NCI-H69 (cell line): ENCODE measurements at places on chromosomes 3 and 15.

DNA sequence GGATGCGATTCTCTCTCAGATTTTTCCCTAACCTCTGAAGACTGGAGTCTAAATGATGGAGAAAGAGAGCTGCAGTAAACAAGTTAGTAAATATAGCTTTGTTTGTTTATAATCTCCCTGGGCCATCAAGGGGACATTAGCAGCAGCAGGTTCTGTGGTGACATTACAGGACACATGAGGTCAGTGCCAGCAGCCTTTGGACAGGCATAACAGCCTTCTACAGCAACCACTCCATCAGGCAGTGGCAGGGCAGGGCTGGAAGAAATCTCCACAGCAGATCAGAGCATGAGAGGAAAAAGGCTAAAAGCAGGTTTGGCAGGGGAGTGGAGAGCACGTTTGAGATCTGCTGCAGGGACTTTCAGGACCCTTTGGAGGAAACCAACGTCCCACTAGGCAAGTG is 127.6 kb upstream of the ACP3 start:
- no peak for DNase-seq

DNA sequence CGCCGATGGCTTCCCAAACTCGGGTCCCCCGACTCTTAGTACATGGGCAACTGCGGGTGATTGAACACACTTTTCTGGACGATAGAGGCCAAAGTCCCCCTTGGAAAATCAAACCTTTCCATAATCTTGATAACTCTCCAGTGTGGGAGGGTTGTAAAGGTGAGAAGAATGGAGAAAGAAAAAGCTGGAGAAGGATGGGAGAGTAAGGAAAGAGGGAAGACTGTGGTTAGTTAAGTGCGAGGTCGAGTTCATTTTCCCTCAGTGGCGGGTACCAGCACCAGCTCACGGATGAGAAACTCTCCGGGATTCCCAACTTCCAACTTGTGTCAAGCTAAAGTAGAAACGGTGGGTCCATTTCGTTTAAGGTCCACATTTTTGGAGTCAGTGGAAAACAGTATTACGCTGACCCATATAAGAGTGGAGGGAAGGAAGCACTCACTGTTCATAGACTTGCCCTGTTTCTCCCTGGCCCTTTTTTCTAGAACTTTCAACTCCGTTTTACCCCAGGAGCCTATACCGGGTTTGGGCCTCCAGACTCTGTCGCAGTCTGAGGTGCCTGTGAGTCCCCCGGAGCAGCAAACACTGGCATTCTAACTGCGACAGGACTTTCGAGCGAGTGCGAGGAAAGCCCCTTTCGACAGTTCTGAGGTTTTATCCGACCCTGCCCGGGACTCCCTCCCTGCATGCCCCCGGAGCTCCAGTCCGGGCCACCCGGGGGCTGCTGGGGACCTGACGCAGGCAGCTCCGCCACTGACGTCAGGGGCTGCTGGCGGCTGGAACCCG is 14.8 kb downstream of the ZIC1 start:
- DNase-seq: no peak

DNA sequence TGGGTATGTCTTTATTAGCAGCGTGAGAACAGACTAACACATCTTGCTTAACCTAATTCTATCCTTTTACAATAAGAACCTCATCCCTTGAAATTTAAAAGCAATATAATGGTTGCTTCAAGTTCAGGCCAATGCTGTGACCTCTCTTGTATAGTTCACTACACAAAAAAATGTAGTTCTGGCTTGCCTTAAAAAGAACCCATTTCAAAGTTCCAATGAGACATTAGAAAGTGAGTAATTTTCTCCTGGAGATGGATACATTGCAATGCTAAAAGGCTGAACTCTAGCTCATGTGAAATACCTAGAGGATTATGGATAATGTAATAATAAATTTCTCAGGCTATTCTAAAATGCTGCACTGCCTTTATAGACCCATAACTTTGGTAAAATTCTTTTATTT is 47.8 kb downstream of the ATP13A4 start:
- no peak for DNase-seq

- DNase-seq: no peak
These were observed 17.5 kb downstream of the IL1RAP start for GRCh38 chr3:190531406-190531805.

DNA sequence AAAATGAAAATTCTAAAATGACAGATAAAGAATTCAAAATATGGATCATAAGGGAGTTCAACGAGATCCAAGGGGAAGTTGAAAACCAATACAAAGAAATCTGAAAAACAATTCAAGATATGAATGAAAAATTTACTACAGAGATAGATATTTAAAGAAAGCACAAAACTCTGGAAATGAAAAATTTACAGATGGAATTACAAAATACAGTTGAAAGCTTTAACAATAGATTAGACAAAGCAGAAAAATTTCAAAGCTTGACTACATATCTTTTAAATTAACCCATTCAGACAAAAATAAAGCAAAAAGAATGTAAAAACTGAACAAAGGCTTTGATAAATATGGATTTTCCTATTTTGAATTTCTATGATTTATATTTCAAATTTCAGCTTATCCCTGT is 211.1 kb downstream of the SLC9A9 start:
- DNase-seq: no peak

- DNase-seq: no peak
These were observed 92.8 kb downstream of the DAPK2 start for GRCh38 chr15:63953524-63953923.

- peak; percentile 87 for DNase-seq
These were observed 65.1 kb upstream of the LEKR1 start for GRCh38 chr3:156761007-156761406.
